Osteocyte (in vitro differentiated cells): ENCODE measurements at places on chromosomes 1 and 21.

GRCh38 chr21:43323244-43324005, 103.5 kb downstream of the SIK1 start:
- DNase-seq: no peak

GRCh38 chr1:48107516-48107915, 110.3 kb upstream of the TRABD2B start:
- no peak for DNase-seq

DNA sequence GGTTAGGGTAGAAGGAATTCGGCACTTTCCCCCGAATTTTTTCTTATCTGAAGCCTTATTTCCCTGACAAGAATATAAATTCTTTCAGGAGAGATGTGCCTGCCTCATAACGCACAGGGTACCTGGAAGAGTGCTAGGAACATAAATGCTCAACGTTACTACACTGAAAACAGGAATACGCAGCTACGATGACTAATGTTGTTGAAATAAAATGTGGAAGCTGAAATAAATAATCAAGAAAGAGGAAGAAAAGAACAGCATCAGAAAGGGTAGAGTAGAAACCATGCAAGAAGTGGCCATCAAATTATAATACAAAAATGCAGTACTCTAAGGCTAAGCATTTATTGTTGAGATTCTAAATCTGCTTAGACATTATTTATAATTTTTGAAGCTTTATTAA, 33.9 kb downstream of the SLC66A1 start:
- DNase-seq: no peak

DNA sequence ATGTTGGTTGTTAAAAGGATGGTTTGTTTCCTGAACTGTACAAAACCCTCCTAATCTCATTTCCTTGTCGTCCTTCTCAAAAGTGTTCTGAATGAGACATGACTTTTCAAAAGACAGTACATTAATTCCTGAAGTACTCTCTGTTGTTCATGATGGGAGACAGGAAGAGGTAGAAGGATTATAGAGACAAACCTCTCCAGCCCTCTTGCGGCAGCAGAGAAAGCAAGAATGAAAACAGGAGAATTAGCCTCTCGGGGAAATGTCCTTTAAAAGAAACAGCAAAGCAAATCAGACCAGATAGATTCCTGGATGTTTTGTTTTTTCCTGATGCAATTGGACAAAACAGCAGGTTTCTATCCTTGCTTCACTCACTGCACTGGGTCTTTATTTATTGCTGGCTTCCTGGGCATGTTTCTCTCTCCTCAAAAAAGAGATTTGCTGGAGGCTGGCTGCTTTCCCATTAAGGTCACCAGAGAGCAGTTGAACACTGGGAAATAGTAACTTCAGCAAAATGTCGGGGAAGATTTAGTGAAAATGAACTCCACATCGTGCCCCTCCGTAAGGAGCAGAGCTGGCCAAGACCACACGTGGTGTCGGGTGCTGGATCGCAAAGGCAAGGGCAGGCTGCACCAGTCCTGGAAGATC, 145.8 kb upstream of the SYT6 start:
- DNase-seq: no peak

GRCh38 chr1:112544011-112544688, 35.4 kb downstream of the WNT2B start:
- DNase-seq: no peak

DNA sequence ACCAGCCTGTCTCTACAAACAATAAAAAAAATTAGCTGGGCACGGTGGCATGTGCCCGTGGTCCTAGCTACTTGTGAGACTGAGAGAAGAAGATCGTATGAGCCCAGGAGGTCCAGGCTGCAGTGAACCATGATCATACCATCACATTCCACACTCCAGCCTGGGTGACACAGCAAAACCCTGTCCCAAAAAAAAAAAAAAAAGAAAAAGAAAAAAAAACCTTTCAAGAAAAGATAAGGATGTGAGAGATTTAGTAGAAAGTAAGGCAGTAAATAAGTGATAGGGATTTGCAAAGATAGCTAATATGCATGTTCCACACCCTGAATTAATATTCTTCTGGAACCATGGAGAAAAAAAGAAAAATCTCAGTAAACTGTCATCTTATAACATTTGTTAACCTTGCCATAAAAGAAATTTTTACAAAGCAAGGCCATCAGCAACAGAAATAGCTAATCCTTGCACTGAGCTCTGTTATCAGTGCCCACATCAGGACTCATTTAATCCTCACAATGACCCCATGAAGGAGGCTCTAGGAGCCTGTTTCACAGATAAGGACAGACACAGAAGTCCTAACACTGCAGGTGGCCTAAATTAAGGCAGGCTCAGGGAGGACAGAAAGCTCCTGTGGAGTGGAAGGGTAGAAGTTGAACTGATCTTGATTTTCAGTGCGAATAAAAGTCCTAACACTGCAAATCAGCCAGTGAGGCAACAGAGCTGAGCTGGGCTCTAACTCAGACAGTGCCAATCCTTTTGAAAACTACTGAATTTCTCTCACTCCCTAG, 7.6 kb downstream of the GNB1 start:
- DNase-seq: no peak

GRCh38 chr1:208093754-208094719, 150.1 kb downstream of the PLXNA2 start:
- no peak for DNase-seq

DNA sequence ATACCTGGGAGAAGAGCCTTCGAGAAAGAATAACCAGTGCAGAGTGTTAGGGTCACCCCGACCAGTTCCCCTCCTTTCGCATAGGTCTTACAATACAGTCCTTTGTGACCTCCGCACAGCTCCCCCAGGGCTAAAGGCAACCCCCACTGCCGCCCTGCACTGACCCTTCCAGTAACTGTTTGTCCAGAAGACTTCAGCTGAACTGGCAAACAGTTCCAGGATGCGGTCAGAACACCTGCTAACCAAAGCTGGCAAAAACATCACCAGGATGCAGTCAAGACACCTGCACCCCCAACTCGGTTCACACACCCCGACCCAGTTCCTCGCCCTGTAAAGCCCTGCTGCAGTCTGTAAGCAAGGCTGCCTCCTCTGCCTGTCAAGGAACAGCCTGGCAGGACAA, 6.4 kb upstream of the EVA1B start:
- no peak for DNase-seq

DNA sequence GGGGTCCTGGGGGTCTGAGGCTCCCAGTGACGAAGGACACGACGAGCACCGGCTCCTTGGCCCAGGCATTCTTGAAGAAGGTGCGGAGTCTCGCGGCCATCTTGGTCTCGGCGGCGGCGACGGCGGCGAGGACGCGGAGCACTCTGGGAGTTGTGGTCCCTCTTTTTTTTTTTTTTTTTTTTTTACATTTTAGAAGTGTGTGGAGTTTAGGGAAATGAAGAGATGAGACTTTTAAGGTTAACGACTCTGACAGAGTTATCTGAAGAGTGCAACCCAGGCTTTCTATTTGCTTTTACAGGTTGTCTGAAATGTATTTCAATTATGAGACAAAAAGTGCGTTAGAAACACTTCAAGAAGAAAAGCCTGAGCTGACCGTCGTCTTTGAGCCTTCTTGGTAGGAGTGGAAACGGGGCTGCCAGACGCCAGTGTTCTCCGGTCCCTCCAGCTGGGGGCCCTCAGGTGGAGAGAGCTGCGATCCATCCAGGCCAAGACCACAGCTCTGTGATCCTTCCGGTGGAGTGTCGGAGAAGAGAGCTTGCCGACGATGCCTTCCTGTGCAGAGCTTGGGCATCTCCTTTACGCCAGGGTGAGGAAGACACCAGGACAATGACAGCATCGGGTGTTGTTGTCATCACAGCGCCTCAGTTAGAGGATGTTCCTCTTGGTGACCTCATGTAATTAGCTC, 9.7 kb downstream of the OR2B11 start:
- peak; percentile 83 for DNase-seq

DNA sequence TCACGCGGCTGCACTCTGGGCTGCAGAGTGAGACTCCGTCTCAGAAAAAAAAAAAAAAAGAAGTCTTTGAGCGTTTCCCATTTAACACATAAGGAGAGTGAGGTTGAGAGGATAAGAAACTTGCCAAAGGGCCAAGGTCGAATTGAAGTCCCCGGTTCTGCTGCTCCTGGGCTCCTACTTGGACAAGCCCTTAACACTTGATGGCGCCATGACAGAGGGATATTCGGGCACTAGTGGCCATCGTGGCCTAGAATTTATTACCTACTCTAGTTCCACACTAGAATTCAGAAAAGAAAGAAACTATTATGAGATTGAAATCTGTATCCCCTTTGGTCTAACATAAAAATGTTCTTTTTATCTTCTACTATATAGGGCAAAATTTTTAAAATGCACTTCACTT, 65.7 kb upstream of the NEK2 start:
- DNase-seq: no peak

DNA sequence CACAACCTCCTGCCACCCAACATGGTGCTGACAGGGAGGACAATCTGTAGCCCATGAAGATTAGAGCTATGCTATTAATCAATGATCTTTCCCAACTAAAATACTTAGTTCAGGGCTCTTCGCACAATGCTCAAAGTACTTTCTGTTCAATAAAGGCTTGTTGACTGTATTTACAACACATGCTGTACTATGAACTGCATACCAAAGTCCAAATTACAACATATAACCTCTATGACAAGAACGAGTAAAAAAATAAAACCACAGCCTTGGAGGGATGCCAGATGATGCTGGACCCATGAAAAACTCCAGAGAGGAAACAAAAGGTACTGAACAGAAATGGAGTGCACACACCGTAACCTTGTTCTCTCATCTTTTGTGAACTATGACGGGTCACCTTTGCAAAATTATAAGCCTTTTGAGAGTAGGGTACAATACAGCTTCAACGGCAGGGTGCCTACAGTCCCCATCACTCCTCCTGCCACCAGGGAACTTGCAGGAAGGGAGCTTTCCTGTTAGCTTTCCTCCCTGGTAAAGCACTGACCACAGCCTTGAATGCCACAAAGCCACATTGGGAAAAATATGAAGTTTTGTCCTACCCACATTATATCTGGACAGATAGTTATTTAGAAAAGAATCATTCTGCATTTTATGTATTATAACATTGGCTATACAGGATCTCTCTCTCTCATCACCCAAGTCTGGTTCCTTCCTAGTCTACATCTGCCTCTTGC, 175.6 kb downstream of the NRIP1 start:
- no peak for DNase-seq

DNA sequence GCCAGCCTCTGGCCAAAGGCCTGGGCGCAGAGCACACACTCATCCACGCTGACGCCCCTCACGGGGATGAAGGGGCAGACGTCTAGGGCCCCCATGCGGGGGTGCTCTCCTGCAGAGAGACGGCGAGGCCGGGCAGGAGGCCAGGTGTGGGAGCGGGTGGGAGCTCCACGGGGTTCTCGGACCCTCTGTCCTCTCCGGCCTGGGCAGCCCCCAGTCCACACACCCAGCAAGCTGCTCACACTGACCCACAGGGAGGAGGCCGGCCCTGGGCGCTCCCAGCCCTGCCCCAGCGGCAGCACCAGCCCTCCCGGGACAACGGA, 2.5 kb downstream of the FTCD start:
- DNase-seq: peak; percentile 81

- DNase-seq: peak; percentile 73
Measured at GRCh38 chr1:29757866-29758780, 521.8 kb downstream of the PTPRU start.

DNA sequence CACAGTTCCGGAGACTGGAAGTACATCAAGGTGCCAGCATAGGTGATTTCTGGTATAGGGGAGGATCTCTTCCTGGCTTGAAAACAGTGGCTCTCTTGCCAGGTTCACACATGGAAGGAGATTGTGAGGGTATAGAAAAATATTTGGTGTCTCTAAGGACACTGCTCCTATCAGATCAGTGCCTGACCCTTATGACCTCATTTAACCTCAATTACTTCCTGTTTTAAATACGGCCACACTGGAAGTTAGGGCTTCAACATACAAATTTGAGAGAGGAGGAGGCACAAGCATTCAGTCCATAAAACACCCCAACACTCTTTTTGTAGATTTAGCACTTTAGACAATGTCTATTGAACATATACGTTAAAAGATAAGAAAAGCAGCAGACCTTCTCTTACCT, 37.0 kb downstream of the COL6A1 start:
- DNase-seq: peak; percentile 13

GRCh38 chr1:156655151-156655903, 13.4 kb downstream of the BCAN start:
- DNase-seq: no peak

DNA sequence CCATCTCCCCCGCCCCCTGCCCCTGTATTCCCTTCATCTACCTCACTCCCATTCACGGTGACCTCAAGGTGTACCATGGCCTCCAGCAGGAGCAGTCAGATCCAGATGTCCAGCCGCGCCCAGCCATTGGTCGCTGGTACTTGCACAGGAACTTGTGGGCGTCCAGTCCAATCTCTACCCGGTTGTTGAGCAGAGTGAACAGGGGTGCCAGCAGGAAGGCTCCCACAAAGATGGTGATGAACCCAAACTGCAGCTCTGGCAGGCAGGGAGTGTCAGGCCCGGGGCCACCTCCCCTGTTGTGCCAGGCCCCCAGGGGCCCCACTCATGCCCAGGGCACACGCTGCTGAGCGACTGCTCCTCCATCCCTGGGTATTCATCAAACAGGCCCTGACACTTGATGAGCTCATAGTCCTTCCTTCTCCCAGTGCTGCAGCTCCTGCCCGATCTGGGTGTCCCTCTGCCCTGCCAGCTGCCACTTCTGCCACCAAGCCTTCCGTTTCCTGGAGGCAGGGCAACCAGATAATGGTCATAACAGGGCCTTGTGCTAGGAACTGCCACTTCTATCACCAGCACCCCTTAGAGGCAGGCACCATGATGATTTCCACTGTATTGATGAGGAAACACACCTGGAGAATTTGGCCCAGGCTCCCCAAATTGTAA, 5.7 kb upstream of the ARHGEF19 start:
- no peak for DNase-seq

DNA sequence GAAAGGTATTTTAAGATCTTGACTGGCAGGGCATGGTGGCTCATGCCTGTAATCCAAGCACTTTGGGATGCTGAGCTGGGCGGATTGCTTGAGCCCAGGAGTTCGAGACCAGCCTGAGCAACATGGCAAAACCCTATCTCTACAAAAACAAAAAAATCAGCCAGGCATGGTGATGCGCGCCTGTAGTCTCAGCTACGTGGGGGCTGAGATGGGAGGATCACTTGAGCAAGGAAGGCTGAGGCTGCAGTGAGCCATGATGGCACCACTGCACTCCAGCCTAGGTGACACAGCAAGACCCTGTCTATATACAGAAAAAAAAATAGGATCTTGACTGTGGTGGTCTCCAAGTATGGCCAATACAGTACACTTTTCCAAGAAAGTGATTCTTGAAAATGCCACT, 16.0 kb downstream of the ARID1A start:
- DNase-seq: peak; percentile 23
